Hindlimb muscle (tissue), 1 donor: ENCODE measurements at places on chromosomes 4 and X. TPM values are rescaled to one million over a fixed set of nuclear protein-coding genes. Genes with fewer than 3 reads are reported as not detected.

- DNase-seq = no peak
Measured at GRCh38 chrX:1387141-1387776, 4.7 kb downstream of the SLC25A6 start.

- DNase-seq = no peak
Measured at GRCh38 chr4:8507196-8507570, 66.6 kb downstream of the TRMT44 start.

GRCh38 chr4:75968084-75968483, 22.7 kb downstream of the SDAD1 start:
- DNase-seq = no peak

DNA sequence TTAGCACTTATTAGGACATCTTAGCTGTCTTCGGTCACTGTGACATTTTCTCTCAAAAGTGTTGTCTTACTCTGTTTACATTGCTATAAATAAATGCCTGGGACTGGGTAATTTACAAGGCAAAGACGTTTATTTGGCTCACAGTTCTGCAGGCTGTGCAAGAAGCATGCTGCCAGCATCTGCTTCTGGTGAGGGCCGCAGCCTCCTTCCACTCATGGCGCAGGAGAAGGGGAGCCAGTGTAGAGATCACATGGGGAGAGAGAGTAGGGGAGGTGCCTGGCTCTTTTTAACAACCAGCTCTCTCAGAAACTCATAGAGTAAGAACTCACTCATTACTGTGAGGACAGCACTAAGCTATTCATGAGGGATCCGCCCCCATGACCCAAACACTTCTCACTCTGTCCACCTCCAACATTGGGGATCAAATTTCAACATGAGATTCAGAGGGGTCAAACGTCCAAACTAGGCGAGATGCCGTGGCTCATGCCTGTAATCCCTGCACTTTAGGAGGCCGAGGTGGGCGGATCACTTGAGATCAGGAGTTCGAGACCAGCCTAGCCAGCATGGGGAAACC, 43.5 kb upstream of the HERC6 start:
- DNase-seq = no peak

GRCh38 chr4:39442998-39443397, 15.7 kb downstream of the RPL9 start:
- no peak for DNase-seq

- no peak for DNase-seq
Measured at GRCh38 chrX:30748342-30748960, 95.2 kb downstream of the GK start.

GRCh38 chrX:132758759-132759158, 199.7 kb downstream of the HS6ST2 start:
- no peak for DNase-seq

DNA sequence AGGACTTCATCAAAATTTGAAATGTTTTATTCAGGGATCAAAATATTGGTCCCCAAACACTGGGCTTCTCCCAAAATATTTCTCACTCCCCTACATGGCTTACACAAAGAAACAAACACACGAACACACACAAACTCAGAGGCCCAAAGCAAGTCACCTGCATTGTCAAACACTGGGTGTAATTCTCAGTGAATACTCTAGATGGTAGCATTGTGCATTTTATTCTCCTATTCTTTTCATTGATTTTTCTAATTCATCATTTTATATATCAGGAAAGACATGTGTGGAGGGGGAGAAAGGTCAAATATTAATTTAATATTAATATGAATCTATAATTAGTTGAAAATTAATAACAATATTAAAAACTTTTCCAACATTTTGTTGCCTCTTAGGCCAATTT, 72.3 kb upstream of the TNMD start:
- no peak for DNase-seq

DNA sequence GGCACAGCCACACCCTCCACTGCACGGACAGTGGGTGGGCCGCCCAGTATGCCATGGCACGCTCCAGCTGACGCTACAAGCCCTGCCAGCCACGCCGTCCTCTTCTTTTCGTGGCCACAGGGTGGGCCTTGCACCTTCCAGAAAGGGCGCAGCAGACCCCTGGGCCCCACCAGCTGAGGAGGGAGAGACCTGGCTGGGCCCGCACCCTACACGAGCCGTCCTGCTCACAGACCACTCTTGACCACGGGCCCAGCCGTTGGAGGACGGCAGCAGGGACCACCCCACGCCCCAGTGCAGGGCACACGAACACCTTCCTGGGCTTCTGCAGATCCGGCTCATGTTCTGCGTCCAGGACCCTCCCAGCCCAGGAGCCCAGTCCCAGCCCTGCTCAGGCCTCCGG, 27.1 kb downstream of the FAM53A start:
- no peak for DNase-seq

GRCh38 chr4:40178672-40179071, 18.2 kb upstream of the RHOH start:
- no peak for DNase-seq

DNA sequence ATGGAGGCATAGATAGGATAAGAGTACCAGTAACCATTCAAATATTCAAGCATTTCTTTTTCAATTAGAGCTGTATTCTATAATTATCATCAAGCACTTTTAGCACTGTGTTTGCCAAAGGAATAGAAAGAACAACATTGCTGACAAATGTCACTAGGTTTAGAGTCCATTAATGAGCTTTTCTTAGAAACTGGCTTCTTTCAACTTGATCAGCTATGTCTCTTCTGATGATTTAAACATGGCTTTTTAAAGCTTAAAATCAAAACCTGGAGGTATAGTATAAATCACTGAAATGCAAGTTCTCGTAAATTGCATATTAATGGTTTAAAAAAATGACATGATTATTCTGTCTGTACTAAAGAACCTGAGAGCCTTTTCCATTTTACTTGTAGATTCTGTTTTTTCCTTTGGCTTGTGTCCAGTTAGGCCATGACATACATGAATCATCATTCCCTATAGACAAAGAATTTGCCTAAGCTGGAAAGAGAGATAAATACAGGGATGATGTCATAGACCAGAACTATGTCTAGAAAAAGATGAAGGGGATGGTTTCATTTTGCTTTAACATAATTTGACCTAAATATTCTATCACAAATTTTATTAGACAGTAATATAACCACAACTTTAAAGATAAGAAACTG, 340.1 kb upstream of the CTSO start:
- DNase-seq = peak; percentile 46

DNA sequence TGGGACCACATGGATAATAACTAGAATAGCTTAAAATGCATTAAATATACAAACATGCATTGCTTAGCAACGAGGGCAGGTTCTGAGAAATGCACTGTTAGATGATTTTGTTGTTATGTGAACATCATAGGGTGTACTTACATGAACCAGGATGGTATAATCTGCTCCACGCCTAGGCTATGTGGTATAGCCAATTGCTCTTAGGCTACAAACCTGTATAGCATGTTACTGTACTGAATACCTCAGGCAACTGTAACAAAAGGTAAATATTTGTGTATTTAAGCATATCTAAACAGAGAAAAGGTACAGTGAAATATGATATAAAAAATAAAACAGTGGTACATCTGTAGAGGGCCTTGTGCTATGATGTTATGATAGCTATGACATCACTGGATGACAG, 169.2 kb upstream of the IL15 start:
- peak; percentile 19 for DNase-seq

DNA sequence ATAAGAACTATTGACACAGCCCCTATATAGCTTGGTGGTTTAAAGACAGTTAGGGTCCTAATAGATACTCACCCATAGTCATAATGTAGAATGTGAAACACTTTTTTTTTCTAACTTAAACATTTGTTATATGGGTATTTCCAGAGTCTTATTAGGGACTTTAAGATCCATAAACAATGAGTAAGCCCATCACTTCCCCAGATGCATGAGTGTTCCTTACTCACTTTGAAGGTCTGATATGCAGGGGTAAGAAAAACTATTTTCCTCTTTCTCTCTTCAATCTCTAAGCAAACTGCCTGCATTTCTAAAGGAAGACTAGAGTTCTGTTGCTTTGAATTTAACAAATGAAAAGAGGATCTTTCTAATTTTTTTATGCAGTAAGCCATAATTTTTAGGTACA, 443.6 kb upstream of the PITX2 start:
- no peak for DNase-seq

GRCh38 chrX:118541482-118541881, 45.9 kb downstream of the DOCK11 start:
- no peak for DNase-seq

DNA sequence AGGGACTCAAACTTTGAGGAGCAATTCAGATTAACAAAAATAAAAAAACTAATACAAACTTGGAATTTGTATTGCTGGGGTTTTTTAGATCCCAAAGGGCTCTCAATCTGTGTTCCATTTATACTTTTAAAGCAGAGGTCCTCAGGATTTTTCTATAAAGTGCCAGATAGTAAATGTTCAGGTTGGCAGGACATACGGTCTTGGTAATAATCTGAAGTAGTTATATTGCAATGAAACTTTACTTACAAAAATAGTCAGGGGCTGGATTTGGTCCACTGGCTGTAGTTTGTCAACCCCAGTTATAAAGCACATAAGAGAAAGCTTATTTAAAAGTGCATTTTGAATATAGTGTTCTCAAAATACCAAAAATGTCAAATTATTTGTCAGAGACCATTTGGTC, 164.1 kb upstream of the CTSO start:
- no peak for DNase-seq

DNA sequence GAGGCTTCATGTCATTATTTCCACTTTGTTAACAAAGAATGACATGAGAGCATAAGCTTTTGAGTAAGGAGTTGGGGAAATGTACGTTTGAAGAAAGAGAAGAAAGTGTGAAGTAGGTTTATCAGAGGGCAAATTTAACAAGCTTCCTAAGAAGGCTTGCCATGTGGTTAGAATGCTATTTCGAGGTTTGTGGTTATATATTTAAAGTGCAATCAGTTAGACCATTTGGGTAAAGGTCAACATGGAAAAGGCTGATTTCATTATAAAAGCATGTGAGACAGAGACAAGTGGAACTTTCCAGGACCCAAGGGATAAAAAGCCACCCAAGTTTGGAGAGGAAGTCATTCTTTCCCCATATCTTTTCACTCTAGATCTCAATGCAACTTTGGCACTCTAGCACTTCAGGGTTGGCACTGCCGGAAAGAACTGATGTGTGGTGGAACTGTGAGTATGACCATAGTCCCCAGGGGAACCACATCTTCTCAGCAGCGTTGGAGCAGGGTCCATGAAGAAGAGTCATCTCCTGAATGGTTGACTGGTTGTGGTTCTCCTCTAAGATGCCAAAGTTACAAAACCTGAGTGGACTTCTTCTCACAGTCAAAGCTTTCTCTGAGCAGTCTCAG, 529.9 kb downstream of the MID1IP1 start:
- DNase-seq = no peak

- no peak for DNase-seq
Measured at GRCh38 chrX:111337067-111337637, 66.9 kb upstream of the CAPN6 start.

DNA sequence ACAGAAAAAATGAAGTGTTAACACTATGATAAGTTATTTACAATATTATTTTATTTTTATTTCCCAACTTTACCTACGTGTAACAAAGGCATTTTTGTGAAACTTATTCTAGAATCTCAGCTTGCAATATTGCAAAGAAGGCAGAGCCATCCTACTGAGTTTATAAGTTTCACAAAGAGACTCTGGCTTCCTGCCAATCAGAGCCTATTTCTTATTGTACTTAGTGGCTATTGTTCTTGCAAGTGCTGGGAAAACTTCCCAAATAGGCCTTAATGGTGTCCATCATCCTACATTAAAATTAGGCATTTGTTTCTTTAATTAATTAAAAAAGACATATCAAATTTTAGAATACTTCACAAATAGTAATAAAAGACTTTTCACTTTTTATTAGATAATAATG, 233.2 kb downstream of the EPHA5 start:
- peak; percentile 1 for DNase-seq

GRCh38 chr4:163493643-163494359, 689 bp upstream of the TMA16 start:
- DNase-seq = no peak

DNA sequence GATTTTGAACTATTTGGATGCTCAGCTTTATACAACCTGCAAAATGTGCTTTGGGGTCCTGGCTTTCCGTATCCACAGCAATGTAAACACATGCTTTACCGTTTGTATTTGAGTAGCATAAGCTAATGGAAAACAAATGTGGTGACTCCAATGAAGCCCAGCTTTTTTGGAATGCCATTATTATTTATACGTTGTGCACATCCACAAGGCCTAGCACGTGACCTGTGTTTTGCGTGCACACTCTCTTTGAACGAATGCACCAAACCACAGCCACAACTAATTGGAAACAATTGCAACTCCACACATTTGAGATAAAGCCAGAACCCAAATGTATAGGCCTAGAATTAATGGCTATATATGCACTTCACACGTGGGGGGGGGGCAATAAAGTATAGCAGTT, 189.5 kb upstream of the GPC4 start:
- no peak for DNase-seq

- no peak for DNase-seq
Measured at GRCh38 chr4:73259571-73260090, 1.0 kb upstream of the ANKRD17 start.

GRCh38 chr4:97942951-97943350, 200.3 kb downstream of the STPG2 start:
- DNase-seq = no peak

GRCh38 chr4:102451266-102451665, 49.9 kb upstream of the NFKB1 start:
- DNase-seq = no peak

The TREX2 gene
- polyA plus RNA-seq = 0.43 TPM

The NAA15 gene
- 25.9 TPM for polyA plus RNA-seq

The DCAF12L1 gene
- 1.3 TPM for polyA plus RNA-seq

The BDH2 gene
- 32.7 TPM for polyA plus RNA-seq

The ARMCX4 gene
- polyA plus RNA-seq = 49.6 TPM

The TBX22 gene
- polyA plus RNA-seq = not detected

The CT45A3 gene
- polyA plus RNA-seq = 0.22 TPM

The PRKG2 gene
- 0.40 TPM for polyA plus RNA-seq
